Stimulated activated CD4-positive, alpha-beta T cell treated with anti-CD3 and anti-CD28 coated beads, Interleukin-2, amount 100 ng/mL, for 48 hours (primary cell): ENCODE measurements at places on chromosomes 1 and 21.

DNA sequence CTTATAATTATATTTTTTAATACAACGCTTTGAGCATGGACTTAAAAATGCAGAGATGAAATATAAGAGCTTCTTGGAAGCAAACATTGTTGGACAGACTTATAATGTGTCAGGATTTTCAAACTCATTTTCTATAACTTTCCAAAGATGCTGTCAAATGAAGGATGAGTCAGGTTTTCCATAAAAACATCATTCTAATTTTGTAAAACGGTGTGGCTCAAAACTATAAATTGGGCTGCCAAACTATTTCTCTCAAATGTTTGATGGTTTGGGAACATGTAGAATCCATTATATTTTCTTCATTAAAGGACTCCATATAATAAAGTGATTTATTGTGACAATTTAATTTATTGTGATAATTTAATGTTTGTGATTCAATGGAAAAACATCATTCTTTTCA is 511.2 kb downstream of the USP25 start:
- DNase-seq: no peak

- DNase-seq: no peak
Observed at GRCh38 chr1:2631136-2632050, 1.4 kb downstream of the MMEL1 start.

GRCh38 chr1:236516929-236517704 is 6.7 kb upstream of the LGALS8 start:
- no peak for DNase-seq

DNA sequence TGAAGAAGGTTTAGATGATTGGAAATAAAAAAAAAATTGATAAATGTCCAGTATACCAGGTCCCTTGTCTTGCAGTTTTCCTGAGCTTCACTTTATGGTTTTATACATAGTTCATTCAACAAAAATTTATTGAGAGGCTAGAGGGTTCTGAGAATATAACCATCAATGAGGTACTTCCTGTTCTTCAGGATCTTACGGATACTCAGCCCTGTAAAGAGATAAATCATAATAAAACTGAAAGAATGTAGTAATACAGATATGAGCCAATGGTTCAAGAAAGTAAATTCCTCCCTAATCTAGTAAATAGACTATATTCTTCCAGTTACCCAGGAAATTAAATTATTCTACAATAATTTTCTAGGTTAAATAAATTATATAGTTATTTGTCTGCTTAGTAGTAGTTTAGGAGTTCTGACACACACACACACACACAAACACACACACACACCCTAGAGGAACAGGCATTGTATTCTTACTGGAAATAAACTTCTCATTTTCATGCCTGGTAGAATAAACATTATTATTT is 70.4 kb upstream of the HMCN1 start:
- DNase-seq: no peak

- DNase-seq: no peak
Observed at GRCh38 chr1:103941086-103941485, 191.4 kb downstream of the AMY1C start.

GRCh38 chr1:109641861-109642260 is 14.0 kb upstream of the GSTM4 start:
- DNase-seq: no peak

GRCh38 chr1:215416497-215416896 is 150.6 kb upstream of the KCTD3 start:
- no peak for DNase-seq

DNA sequence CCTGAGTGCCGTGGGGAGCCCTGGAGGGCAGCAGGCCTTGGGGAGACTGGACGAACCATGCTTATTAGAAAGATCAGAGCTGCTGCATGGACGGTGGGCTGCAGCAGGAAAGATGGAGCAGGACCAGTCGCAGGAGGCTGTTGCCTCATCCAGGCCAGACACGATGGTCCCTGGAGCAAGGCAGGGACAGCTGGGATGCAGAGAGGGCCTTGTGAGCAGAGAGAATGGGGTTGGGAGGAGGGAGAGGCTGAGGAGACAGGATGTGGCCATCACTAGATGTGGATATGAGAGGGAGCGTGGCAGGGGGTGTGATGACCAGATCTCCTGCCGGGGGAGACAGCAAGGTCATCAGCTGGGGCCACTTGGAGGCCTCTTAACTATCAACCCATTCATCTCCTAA is 727.6 kb downstream of the PTPRU start:
- DNase-seq: no peak

GRCh38 chr1:7076117-7076516 is 290.9 kb downstream of the CAMTA1 start:
- DNase-seq: no peak

GRCh38 chr1:35835398-35835797 is 27.6 kb downstream of the AGO4 start:
- no peak for DNase-seq

GRCh38 chr1:111852261-111852721 is 96.6 kb downstream of the DDX20 start:
- no peak for DNase-seq

DNA sequence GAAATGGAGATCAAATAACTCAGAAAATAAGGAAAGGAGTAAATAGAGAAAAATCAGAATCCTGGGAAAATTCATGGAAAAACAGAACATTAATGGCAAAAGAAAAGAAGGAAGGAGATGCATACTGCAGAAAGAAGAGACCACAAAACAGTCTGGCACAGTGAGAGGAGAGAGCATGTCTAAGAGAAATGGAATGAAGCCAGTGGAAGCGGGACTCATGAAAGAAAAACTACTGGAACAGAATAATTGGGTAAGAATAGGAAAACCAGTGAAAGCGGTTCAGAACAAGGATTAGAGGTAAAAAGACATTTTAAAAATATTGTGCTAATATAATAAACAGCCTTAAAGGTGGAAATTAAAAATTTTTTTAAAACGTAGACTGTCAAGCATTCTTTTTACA is 93.6 kb upstream of the GREM2 start:
- DNase-seq: no peak

DNA sequence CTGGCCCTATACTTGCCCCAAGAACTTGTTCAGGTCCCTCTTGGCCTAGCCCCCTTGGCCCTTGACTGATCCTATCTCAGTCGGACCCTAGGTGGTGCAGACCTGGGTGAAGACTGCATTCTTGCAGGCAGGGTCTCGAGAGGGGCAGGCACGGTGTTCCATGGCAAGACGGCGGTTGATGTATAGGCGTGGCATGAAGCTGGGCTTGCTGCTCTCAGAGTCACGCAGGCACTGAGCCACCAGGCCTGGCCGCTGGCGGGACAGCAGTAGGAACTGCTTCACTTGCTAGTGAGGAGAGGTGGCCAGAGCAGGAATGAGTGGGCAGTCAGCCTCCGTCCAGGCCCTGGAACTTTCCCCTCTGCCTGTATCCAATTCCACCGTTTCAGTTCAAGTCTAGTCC is 3.8 kb downstream of the HECTD3 start:
- no peak for DNase-seq

- no peak for DNase-seq
Observed at GRCh38 chr1:15592285-15592684, 7.4 kb upstream of the AGMAT start.

DNA sequence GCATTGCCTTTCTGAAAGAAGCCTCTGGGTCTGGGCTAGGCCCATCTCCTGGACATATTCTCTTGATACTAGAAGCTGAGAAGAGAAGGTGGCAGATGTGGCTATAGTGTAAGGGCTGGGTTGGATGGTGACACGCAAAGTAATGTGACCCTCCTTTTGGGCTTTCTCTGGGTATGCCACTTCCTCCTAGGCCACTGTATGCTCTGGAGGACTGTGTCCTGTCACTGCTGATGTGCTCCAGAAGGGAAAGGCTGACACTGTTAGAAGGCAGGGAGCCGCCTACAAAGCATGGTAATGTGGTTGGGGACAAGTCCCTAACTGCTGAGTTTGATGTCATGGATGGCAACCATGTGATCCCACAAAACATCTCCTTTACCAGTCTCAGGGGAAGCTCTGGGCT is 112.1 kb downstream of the BCAR3 start:
- no peak for DNase-seq

GRCh38 chr1:78143673-78144072 is 97.9 kb downstream of the GIPC2 start:
- no peak for DNase-seq

- DNase-seq: no peak
Observed at GRCh38 chr1:47232187-47232874, at the start of gene TAL1. TAL1 (minus strand) TSS chr1:47232225; CDS start chr1:47225888, 6,337 bp downstream.

- no peak for DNase-seq
Observed at GRCh38 chr1:192488058-192488457, 87.5 kb upstream of the RGS1 start.

GRCh38 chr1:241622669-241623068 is 17.5 kb downstream of the CHML start:
- DNase-seq: no peak
